ENCODE measurements at places on chromosomes 4 and X.
A peak's percentile ranks its signal among the peaks of the same experiment; 100 is the strongest.

GRCh38 chr4:98625920-98626319 is 32.5 kb downstream of the TSPAN5 start:
- no peak for DNase-seq

- no peak for DNase-seq
These were observed 722 bp upstream of the EFHC2 start for GRCh38 chrX:44344194-44344593.

GRCh38 chrX:129940721-129941120 is 34.8 kb downstream of the UTP14A start:
- DNase-seq = no peak

- no peak for DNase-seq
These were observed 44.3 kb downstream of the NELFA start for GRCh38 chr4:1964443-1964842.

DNA sequence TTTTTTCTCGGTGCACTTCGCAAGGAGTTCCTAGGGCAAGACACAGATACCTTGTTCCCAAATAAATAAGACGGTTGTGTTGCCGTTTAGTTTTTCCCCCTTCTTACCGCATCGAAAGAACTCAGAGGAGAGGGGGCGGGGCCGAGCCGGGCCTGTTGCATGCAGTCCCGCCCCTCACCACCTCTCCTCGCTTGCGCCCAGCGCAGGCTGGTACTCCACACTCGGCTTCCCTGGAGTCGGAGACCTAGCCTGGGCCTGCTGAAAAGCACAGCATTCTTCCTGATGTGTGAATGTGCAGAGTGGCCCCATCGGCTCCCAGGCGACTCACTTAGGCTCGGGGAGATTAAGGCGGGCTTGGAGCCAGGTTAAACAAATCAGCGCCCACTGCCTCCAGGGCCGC is 26.1 kb upstream of the VMA21 start:
- DNase-seq = no peak

GRCh38 chr4:52712251-52713130 is 38.7 kb downstream of the ERVMER34-1 start:
- DNase-seq = no peak

GRCh38 chr4:73335679-73336078 is 68.4 kb upstream of the ALB start:
- peak; percentile 51 for DNase-seq

- no peak for DNase-seq
These were observed 30.4 kb upstream of the EMCN start for GRCh38 chr4:100548200-100548560.
